Activated CD4-positive, alpha-beta T cell treated with anti-CD3 and anti-CD28 coated beads, Interleukin-10, Interleukin-2, amounts not matched to agents 100 ng/mL and 50 ng/mL, durations not matched to agents 16 hours and 8 hours (primary cell): ENCODE measurements at places on chromosomes 16 and 17.
A peak's percentile ranks its signal among the peaks of the same experiment; 100 is the strongest.

DNA sequence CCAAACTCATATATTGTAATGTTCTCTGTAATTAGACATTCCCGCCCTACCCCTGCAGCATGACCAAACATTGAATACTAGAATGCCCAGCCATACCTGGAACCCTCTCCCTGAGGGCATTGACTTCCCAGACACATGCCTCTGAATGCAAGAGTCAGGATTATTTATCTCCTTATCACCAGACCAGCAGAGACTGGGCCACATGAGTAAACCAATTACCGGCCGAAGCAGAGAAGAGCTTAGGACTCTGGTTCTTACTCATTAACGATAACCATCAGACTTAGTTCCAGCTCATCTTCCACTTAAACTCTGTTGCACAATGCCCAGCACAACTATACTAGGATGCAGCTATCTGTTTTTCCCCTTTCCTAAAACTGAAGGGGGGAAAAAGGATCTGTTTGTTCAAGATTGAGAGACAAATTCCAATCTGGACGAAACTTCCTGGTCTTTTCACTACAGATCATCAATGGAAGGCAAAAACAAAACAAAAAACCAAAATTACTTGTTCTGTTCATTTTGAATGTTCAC, 88.2 kb upstream of the CORO6 start:
- peak; percentile 41 for DNase-seq

DNA sequence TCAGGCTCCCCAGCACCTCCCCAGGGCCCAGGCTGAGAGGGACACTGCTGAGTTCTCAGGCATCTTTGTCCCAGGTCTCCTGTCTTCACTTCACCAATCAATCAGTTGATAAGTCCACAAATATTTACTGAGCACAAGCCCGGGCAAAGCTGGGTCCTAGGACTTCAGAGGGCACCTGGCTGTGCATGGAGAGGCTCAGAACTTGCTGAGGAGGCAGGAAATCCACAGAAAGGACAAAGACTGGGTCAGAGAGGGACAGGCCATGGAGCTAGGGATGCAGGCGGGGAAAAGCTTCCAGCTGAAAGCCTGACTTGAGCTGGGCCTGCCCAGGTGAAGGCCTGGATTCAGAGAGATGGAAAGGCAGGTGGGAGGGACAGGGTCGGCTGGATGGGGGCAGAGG, 33.2 kb upstream of the C1QL1 start:
- DNase-seq, result no peak

- no peak for DNase-seq
Measured at GRCh38 chr17:58228679-58229078, 9.6 kb upstream of the MKS1 start.

GRCh38 chr16:60346256-60346655, 1612.1 kb upstream of the GOT2 start:
- DNase-seq, result no peak

DNA sequence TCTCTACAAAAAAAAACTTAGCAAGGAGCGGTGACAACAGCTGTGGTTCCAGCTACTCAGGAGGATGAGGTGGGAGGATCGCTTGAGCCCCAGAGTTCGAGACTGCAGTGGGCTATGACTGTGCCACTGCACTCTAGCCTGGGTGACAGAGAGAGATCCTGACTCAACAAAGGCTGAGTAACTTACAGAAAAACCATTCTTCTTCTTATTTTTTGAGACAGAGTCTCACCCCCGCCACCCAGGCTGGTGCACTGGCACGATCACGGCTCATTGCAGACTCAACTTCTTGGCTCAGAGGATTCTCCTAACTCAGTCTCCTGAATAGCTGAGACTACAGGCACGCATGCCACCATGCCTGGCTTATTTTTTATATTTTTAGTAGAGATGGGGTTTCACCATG, 56.0 kb downstream of the CYB5D2 start:
- no peak for DNase-seq

- no peak for DNase-seq
Measured at GRCh38 chr16:3274490-3274889, 8.8 kb upstream of the ZNF263 start.

DNA sequence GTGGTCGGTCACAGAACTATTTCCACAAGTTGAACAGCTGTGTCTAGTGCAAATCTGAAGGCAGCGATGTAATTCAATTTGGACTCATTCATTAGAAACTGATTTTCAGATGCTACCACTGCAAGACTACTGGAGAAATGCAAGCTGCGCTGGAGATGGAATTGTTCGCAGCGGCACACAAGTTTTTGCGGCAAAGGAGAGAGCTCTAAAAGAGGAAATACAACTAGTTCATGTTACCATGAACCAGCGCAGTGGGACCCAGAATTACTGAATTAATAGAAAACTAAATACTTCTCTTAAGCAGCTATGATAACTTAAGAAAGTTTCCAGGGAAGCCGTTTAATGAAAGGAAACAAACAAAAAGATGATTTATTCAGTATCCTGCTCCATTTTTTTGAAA, 1.9 kb downstream of the CREBBP start:
- no peak for DNase-seq

- DNase-seq, result no peak
Measured at GRCh38 chr17:57097832-57098421, 12.9 kb downstream of the AKAP1 start.

- no peak for DNase-seq
Measured at GRCh38 chr16:88758944-88759244, 26.1 kb downstream of the PIEZO1 start.

DNA sequence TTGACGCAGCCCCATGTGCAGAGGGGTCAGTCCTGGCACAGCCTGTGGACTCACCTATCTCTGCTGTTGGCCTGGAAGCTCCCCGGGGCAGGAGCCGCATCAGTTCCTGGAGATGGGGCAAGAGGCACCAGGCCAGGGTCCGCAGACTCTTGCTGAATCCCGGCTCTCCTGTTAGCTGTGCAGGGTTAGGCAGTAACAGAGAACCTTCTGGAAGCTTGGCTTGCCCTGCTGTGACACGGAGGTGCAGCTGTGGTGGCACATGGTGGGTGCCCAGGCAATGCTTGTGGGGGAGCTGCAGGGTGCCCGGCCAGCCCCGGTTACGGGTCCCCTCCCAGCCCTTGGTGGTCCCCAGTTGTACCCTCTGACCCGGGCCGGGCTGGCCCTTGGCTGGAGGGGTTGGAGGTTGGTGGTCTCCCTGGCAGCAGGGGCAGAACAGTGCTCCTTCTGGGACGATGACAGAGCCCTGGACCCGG, 26.0 kb upstream of the ZNF469 start:
- DNase-seq, result no peak

- no peak for DNase-seq
Measured at GRCh38 chr16:86215233-86215978, 294.9 kb upstream of the FOXF1 start.

DNA sequence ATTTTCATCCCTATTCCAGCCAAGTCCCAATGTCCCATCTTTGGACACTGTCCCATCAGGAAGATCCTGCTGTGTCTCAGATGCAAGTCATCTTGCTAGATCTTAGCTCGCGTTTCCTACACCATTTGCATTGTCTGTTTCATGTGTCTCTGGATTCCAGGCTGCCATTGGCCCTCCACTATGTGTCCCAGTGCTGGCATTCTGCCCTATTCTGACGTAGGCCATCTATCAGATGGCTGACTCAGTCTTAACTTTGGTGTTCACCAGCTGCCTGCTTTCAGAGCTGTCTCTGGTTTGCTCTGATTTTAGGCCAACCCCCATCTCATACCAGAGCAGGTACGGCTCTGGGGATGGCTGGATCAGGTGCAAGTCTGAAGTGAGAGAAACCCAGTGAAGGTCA, 300.9 kb upstream of the ASIC2 start:
- no peak for DNase-seq

GRCh38 chr17:58249270-58250133, 11.1 kb downstream of the LPO start:
- DNase-seq, result peak; percentile 79

- DNase-seq, result no peak
Measured at GRCh38 chr17:9913476-9913875, 8.4 kb upstream of the RCVRN start.
